ENCODE measurements at places on chromosomes 7 and 10.

DNA sequence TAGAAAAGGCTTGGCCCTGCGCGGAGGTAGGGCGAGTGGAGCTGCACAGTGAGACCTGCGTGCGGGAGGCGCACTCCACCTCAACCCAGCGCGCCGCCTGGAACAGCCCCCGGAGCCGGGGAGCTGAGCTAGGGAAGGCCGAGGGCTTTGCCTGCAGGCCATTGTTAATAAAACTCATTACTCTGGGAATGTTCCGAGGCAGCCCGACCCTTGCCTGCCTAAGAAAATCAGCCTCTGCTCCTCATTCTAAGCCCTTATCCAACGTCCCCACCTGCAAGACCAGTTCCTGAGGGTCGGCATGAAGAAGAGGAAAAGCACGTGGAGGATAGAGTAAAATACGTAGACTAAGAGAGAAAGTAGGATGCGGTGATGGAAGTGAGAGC is 55.3 kb downstream of the C7orf25 start:
- DNase-seq = no peak

GRCh38 chr7:28808796-28809533 is 149.2 kb downstream of the TRIL start:
- no peak for DNase-seq

DNA sequence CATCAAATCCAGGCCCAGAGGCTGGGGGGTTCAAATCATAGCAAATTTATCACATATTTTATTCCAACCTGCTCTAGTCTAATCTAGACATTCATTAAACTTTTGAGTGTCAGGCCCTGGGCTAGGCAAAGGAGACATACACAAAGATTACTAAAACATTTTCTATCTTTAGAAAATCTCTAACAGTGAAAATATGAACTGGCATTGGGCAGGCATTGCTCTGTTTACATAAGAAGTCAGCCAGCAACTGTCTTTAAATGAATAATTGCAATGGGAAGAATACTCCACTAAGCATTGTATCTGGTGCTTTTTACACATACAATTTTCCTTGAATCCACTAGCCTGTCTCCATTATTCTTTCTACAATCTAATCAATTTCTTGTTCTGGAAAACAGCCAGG is 222.5 kb upstream of the LRRN3 start:
- no peak for DNase-seq

GRCh38 chr10:93977442-93977841 is 16.3 kb upstream of the PLCE1 start:
- DNase-seq = no peak

All from activated naive CD4-positive, alpha-beta T cell (primary cell).